Activated CD4-positive, alpha-beta T cell treated with anti-CD3 and anti-CD28 coated beads for 1 hour (primary cell): ENCODE measurements at places on chromosomes 11 and 22.

GRCh38 chr11:128830290-128831173, 36.6 kb downstream of the KCNJ1 start:
- no peak for DNase-seq

- peak; percentile 41 for DNase-seq
Measured at GRCh38 chr22:18024276-18024939, at the start of gene MICAL3. TSS of gene MICAL3 (minus strand) at chr22:18024561. CDS start at chr22:17906812, 117,749 bp downstream.

GRCh38 chr11:120219938-120220746, 9.3 kb downstream of the OAF start:
- no peak for DNase-seq

- DNase-seq = no peak
Measured at GRCh38 chr22:31752096-31752847, 1.5 kb upstream of the DEPDC5 start.

GRCh38 chr11:119065369-119065768, 2.2 kb upstream of the VPS11 start:
- DNase-seq = peak; percentile 19

DNA sequence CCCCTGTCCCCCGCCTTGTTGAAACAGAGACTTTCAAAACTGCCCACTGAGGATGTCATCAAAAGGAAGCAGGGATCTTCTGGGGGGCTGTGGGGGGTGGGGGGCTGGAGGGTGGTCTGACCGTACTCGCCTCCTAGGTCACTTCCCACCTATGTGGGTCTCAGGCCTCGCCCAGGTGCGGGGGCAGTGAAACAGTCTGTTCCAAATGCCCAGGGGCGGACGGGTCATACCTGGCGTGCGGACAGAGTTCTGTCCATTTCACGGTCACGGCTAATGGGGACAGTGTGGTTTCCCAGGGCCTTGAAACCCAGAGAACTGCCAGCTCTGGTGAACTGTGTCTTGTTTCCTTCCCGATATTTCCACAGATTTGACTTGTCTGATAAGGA, 27.2 kb downstream of the ANO1 start:
- no peak for DNase-seq
